ENCODE measurements at places on chromosomes 11 and 22. TPM values are rescaled to one million over a fixed set of nuclear protein-coding genes. Genes with fewer than 3 reads are reported as not detected.

IL17REL gene
- total RNA-seq = not detected

DNA sequence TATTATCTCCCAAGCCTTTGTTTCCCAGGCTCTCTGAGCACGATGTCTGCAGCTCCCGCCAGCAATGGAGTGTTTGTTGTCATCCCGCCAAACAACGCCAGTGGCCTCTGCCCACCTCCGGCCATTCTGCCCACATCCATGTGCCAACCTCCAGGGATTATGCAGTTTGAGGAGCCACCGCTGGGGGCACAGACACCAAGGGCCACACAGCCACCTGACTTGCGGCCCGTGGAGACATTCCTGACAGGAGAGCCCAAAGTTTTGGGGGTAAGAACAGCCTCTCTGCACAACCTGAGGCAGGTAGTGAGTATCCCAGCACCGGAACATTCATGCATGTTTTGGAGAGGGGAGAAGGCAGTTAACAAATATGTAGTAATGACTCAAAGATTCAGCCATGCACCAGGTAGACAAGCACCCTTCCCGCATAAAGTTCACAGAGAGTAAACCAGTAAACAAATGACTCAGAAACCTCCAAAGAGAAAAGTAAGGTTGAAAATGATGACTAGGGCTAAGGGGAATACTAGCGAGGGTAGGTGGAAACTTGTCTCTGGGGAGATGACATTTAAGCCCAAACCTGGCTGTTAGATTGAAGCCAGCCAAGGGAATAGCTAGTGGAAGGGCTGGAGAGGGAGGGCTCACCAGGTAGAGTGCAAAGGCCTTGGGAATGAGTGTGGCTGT lies 7.2 kb downstream of the MS4A15 start:
- DNase-seq = no peak

FGF4 gene
- total RNA-seq = not detected

GRCh38 chr22:36411589-36412258 lies 24.0 kb upstream of the MYH9 start:
- DNase-seq = no peak

DNA sequence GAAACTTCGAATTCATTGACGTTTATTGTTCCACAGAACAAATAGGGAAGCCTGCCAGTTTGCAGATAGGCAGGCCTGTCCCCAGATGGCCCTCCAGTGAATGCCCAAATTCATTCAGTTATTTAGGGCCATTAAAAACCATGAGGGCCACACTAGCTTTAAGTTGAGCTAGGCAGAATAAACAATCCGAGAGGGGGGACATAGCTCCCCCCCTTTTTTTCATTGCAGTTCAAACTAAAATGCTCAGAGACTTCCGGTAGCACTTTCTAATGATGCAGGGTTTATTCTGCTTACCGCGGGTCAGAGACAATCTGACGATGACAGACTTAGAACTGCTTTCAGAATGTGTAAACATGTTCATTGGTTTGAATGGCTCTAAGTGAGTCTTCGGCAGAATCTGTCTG lies 72.0 kb downstream of the ZBTB16 start:
- no peak for DNase-seq

DNA sequence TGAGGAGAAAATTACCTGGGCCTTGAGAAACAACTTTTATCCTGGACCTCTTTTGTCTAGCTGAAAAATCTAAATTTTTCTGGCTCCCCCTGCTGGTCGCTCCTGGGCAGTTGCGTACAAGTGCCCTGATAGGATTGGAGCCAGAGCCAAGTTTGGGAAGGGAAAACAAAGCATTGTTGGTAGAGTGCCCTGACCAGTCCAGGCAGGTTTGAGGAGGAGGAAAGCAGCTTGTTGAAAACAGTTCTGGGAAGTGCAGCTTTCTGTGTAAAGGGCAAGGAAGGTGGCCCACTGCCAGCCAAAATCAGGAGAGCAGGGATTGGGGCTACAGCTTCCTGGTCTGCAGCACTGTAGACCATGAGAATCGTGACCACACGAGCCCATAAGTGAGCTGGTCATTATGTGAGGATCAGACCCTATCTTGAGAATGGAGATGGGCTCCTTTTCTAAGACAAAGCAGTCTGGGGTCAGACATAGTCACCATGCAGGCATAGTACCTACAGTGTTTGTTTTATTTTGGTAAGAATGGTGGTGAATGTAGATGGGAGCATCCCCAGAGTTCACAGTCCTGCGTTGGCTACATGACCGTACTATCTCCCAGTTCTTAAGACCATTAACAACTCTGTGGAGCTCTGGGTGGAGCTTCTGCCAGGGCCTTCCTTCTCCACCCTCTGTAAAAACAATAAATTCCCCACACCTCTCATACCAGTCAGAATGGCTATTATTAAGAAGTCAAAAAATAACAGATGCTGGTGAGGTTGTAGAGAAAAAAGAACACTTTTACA lies 21.3 kb upstream of the PIK3IP1 start:
- DNase-seq = peak; percentile 67

ABTB2 gene
- 26.3 TPM for total RNA-seq

GRCh38 chr22:19732403-19733113 lies 9.2 kb downstream of the GP1BB start:
- DNase-seq = no peak

MIAT gene
- total RNA-seq = 2.7 TPM

DNA sequence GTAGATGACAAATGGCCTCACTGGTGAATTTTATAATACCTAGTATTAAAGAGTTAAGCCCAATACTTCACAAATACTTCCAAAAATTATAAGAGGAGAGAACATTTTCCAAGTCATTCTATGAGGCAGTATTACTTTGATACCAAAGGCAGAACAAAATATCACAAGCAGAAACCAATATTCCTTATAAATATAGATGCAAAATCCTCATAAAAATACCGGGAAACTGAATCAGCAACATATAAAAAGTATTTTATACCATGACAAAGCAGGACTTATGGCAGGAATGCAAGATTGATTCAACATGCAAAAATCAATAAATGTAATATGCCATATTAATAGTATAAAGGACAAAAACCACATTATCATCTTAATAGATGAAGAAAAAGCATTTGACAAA lies 22.1 kb upstream of the AMPD3 start:
- no peak for DNase-seq
